ENCODE measurements at places on chromosomes 7 and 10. TPM values are rescaled to one million over a fixed set of nuclear protein-coding genes. Genes with fewer than 3 reads are reported as not detected.

- no peaks in the 10 kb centered on the region for H3K27me3 ChIP-seq
- no peaks in the 10 kb centered on the region for H3K36me3 ChIP-seq
- H3K4me3 ChIP-seq: no peak overlapping the region
- H3K4me1 ChIP-seq: peaks cover 4% of the 10 kb centered on the region
- H3K27ac ChIP-seq: no peak overlapping the region
Measured at GRCh38 chr7:94053532-94053931, 49.4 kb upstream of the BET1 start.

DNA sequence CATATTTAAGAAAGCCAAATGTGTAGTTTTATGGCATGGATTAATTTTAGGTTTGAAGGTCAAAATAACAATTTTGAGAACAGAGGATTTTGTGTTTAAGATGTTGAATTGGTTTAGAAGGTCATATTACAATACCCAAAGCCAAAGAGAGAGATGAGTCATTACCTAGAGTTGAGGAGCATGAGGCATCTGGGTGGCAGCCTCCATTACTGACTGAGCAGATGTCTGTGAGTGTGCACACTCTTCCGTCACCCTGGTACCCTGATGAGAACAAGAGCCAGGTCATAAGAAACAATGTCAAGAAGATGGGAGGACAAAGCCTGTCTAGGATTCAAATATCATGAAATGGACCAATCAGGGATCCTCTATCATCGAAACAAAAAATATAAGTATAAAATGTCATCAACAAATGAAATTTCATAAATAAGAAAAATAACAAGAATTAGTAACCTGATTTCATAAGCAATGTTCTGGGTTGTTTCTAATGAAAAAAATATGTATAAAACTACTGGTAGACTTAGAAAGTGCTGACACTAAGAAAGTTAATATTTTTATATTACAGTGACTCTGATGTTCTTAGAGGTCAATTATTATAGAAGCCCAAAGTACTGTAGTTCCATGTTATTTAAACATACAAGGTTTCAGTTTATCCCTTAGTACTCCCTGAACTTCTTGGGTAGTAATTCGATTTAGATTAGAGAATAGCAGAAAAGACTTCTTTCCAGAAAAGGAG is 20.0 kb downstream of the CUBN start:
- peaks cover 17% of the 10 kb centered on the region for H3K4me1 ChIP-seq
- peaks cover 3% of the 10 kb centered on the region for H3K36me3 ChIP-seq

DNA sequence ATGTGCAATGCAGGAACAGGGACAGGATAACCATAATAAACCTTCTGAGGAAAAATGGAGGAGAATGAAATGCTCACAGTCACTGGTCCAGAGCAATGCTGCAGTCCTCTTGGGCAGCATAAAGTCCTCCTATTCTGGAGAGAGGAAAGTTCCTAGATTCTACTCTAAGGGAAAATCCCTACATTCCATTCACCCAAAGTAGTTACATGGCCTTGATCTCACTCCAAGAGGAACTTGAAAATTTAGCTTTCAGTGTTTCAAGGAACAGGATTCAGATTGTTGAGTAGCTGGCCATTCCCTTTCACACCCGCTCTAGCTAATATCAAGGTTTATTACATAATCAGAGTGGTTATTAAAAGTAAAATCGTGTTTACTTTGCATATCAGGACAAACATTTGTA is 168.3 kb downstream of the CHRM2 start:
- H3K4me3 ChIP-seq: no peak overlapping the region
- no peak for DNase-seq
- no peaks in the 10 kb centered on the region for H3K36me3 ChIP-seq
- no peak overlapping the region for H3K27ac ChIP-seq

CDC14C gene
- not detected for total RNA-seq

SPDYE5 gene
- not detected for total RNA-seq

DNA sequence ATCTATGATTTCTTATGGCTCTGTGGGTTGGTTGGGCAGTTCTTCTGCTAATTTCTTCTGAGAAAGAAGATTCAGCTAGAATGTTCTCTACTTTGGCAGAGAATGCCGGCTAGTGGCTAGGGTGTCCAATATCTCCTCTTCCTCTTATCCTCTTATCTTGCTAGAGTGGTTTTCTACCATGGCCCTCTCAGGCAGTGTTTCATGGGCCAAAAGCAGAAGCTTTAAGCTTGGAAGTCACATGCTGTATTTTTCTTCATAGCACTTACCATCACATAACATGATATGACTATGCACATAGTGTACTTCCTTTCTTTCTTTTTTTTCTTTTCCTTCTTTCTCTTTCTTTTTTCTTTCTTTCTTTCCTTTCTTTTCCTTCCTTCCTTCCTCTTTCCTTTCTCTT is 140.0 kb downstream of the ITGB8 start:
- H3K4me3 ChIP-seq: no peak overlapping the region
- no peak overlapping the region for H3K27ac ChIP-seq
- no peak for DNase-seq
- H3K36me3 ChIP-seq: no peaks in the 10 kb centered on the region
- no peaks in the 10 kb centered on the region for H3K4me1 ChIP-seq
- H3K27me3 ChIP-seq: no peaks in the 10 kb centered on the region

C10orf105 gene
- 0.12 TPM for total RNA-seq

GBX1 gene
- total RNA-seq: 2.4 TPM

DOCK4 gene
- total RNA-seq: 15.3 TPM

TFPI2 gene
- total RNA-seq: 0.84 TPM

SLC26A3 gene
- total RNA-seq: not detected

- DNase-seq: no peak
- no peaks in the 10 kb centered on the region for H3K27me3 ChIP-seq
- no peak overlapping the region for H3K4me3 ChIP-seq
- peaks cover 29% of the 10 kb centered on the region for H3K4me1 ChIP-seq
- H3K36me3 ChIP-seq: peaks cover 6% of the 10 kb centered on the region
Measured at GRCh38 chr10:94358480-94358879, 4.3 kb downstream of the NOC3L start.

BMPER gene
- not detected for total RNA-seq

- H3K27ac ChIP-seq: no peak overlapping the region
- no peaks in the 10 kb centered on the region for H3K36me3 ChIP-seq
- H3K27me3 ChIP-seq: no peaks in the 10 kb centered on the region
- DNase-seq: no peak
- H3K4me1 ChIP-seq: peaks cover 8% of the 10 kb centered on the region
Measured at GRCh38 chr10:5325076-5325475, 39.7 kb upstream of the UCN3 start.

ZFAND2A gene
- total RNA-seq: 13.6 TPM

GRCh38 chr7:75854233-75854632 is 24.6 kb upstream of the RHBDD2 start:
- no peak for DNase-seq
- no peaks in the 10 kb centered on the region for H3K4me1 ChIP-seq
- H3K27me3 ChIP-seq: no peaks in the 10 kb centered on the region
- no peak overlapping the region for H3K27ac ChIP-seq
- H3K36me3 ChIP-seq: no peaks in the 10 kb centered on the region

DNA sequence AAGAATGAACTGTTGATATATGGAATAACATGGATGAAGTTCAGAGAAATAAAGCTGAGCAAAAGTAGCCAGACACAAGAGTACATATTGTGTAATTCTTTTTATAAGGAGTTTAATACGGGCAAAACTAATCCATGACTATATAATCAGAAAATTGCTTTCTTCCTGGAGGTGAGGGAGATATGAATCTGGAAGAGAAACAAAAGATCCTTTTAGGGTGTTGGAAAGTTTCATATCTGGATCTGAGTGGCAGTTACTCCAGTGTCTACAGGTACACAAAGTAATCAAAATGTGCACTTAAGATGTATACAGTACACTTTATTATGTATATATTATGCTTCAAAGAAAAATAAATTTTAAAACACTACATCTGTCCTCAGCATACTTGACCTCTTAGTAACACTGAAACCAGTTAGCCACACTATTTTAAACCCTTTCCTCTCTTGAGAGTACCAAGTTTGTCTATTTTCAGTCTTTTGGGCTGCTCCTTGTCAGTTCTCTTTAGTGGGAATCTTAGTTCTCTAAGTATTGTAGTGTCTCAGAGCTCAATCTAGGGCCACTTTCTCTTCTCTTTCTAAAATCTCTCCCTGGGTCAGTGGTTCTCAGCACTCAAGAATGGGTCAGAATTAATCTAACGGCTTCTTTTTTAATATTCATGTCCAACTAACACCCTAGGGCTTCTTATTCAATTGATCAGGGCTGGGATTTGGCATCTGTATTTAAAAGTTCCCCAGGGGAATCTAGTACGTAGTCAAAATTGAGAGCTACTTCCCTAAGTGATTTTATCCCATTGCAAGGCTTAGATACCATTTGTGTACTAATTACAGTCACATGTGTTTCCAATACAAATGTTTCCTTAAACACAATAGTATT is 4.3 kb upstream of the LIPF start:
- H3K27me3 ChIP-seq: no peaks in the 10 kb centered on the region
- no peak overlapping the region for H3K27ac ChIP-seq
- no peak for DNase-seq
- H3K36me3 ChIP-seq: no peaks in the 10 kb centered on the region
- H3K4me3 ChIP-seq: no peak overlapping the region

GRCh38 chr7:26135076-26135475 is 16.9 kb upstream of the NFE2L3 start:
- H3K4me1 ChIP-seq: no peaks in the 10 kb centered on the region
- DNase-seq: no peak
- no peak overlapping the region for H3K4me3 ChIP-seq
- no peaks in the 10 kb centered on the region for H3K36me3 ChIP-seq
- no peak overlapping the region for H3K27ac ChIP-seq

- no peak overlapping the region for H3K27ac ChIP-seq
- DNase-seq: no peak
- no peaks in the 10 kb centered on the region for H3K4me1 ChIP-seq
- no peaks in the 10 kb centered on the region for H3K27me3 ChIP-seq
- H3K36me3 ChIP-seq: no peaks in the 10 kb centered on the region
- H3K4me3 ChIP-seq: no peak overlapping the region
Measured at GRCh38 chr7:139887992-139888481, 59.0 kb downstream of the TBXAS1 start.

- DNase-seq: peak; percentile 54
- H3K4me1 ChIP-seq: peaks cover 30% of the 10 kb centered on the region
- no peaks in the 10 kb centered on the region for H3K27me3 ChIP-seq
Measured at GRCh38 chr10:33005322-33006301, 47.6 kb upstream of the ITGB1 start.

DNA sequence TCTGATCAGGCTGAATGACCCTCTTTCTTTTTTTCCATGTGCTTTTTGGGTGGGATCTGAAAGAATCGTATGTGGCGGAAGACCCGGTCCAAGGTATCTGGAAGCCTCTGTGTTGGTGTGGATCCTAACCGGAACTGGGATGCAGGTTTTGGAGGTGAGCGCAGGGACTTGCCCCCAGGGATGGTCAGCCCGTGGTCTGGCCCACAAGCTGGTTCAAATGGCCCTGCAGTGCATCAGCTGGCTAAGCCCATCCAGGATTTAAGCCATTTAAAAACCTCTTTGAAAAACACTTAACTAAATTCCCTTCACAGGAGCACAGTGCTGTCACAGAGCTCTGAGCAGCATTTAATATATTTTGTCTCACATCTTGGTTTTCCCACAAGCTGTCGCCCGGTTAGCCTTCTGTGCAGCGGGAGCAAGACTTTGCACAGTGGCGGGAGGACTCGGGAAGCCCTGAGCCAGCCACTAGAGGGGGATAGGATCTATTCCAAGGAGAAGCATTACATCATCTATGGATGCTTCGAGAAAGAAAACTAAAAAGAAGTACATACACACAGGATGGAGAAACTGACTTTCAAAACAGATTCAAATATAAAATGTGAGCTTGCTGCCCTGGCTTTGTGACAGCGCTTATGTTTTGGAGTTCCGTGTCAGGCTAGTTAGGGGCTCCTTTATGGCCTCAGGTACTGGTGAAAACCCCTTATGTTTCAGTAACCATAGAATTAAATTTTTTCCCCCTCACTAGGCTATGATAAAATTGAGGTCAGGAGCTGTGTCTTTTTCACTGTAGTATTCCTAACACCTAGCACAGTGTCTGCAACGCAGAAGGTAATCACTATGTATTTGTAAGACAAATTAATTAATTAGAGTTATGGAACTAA is 11.3 kb downstream of the CPA2 start:
- no peaks in the 10 kb centered on the region for H3K27me3 ChIP-seq
- H3K4me3 ChIP-seq: peak overlapping the region; percentile 45
- peak; percentile 34 for DNase-seq
- H3K36me3 ChIP-seq: peaks cover 2% of the 10 kb centered on the region

DNA sequence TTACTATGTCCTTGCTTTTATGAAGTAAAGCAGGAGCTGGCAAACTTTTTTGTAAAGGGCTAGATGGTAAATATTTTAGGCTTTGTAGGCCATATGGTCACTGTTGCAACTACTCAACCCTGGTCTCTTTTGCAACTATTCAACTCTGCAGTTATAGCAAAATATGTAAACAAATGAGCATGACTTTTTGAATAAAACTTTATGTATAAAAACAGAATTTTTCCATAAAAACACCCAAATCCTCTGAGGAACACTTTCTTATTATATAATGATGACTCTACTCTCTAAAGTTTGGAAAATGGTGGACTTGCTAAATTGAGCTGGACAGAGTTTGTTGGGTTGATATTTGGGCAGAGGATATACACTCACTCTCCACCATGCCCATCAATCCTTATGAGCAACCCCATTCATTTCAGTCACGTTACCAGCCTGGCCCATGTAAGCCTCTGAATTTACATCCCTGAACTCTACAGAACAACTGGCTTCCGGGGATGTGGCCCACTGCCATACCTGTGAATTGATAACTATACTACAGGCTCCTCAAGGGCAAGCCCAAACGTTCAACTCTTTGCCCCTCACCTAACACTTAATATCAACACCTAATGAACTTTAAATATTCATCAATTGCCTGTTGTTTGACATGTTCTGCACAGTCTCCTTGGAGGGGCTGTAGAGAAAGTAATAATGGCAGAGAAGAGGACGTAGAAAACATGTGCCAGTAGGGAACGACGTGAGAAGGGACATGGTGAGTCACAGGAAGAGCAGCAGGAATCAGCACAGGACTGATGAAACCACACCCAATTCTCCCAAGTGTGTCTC is 37.6 kb downstream of the SGMS1 start:
- no peak overlapping the region for H3K27ac ChIP-seq
- no peak for DNase-seq
- H3K4me3 ChIP-seq: no peak overlapping the region
- no peaks in the 10 kb centered on the region for H3K27me3 ChIP-seq

DNA sequence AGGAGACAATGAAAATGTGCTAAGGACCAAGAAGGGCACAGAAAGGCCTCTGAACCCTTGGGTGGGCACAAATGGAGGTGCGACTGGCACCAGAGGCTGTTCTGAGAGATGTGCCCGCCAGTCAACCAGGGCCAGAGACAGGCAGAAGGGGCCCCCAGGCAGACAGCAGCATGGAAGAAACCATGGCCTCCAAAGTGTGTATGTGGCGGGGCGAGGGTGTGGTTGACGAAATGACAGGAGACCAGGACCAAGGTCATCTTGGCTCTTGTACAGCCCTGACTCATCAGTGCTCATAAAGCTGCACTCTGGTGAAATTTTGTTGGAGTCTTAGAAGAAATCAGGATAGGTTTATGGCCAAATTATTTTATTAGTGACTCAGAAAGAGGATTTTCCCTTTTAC is 4.0 kb upstream of the MRPS24 start:
- H3K36me3 ChIP-seq: peaks cover 16% of the 10 kb centered on the region
- H3K4me3 ChIP-seq: no peak overlapping the region
- H3K27ac ChIP-seq: peak overlapping the region; percentile 24
- H3K27me3 ChIP-seq: no peaks in the 10 kb centered on the region
- H3K4me1 ChIP-seq: peaks cover 37% of the 10 kb centered on the region

All from neural crest cell (in vitro differentiated cells).